Activated T-helper 9 cell treated with anti-CD3 and anti-CD28 coated beads, Interleukin-2, amount 50 U/mL, for 16 hours (primary cell): ENCODE measurements at places on chromosomes 6 and 20.
A peak's percentile ranks its signal among the peaks of the same experiment; 100 is the strongest.

- DNase-seq: no peak
These were observed 307.9 kb upstream of the SLC35B3 start for GRCh38 chr6:8743170-8743745.

GRCh38 chr20:23918101-23918862 is 38.7 kb upstream of the CST5 start:
- DNase-seq: no peak

GRCh38 chr20:52998268-52998667 is 26.1 kb downstream of the TSHZ2 start:
- no peak for DNase-seq

- DNase-seq: no peak
These were observed 13.3 kb downstream of the FRK start for GRCh38 chr6:116047173-116047933.

DNA sequence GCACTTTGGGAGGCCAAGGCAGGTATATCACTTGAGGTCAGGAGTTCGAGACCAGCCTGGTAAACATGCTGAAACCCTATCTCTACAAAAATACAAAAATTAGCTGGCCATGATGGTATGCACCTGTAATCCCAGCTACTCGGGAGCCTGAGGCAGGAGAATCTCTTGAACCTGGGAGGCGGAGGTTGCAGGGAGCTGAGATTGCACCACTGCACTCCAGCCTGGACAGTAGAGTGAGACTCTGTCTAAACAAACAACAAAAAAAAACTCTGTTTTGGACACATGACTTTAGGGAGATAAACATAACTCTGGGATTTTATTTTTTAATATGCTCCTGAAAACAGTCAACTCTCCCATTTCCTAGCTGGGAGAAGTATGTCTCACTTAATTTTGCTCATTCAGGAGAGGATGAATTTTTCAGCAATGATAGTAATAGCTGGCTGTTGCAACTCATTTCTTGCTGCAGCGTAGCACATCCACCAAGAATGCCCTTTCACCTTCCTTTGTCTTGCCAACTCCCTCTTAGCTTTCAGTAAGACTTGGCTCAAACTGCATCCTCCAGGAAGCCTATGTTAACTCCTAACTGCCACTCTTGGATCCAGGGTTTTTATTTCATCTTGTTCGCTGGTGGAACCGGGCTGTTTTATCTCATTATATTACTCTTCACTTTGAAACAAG is 24.3 kb downstream of the TOP1 start:
- no peak for DNase-seq

DNA sequence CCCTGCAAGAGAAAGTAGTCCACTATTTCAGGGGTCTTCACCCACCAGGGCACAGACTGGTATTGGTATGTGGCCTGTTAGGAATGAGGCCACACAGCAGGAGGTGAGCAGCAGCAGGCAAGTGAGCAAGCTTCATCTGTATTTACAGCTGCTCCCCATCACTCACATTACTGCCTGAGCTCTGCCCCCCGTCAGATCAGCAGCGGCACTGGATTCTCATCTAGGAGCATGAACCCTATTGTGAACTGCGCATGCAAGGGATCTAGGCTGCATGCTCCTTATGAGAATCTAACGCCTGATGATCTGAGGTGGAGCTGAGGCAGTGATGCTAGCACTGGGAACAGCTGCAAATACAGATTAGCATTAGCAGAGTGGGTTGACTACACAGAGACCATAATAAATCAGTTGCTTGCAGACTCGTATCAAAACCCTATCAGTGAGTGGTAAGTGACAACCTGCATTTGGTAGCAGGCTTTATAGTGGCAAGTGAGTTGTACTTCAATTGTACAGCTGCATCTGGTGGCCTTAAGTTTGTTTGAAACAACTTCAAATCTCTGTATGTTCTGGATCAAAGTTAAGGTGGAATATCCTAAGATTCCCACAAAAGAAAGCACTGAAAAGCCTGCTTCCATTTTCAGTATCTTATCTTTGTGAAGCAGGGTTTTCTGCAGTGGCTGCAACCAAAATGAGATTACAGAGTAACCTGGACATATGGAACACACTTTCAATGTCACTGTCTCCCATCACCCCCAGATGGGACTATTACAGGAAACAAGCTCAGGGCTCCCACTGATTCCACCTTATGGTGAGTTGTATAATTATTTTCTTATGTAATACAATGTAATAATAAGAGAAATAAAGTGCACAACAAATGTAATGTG is 12.8 kb downstream of the C6orf141 start:
- no peak for DNase-seq

DNA sequence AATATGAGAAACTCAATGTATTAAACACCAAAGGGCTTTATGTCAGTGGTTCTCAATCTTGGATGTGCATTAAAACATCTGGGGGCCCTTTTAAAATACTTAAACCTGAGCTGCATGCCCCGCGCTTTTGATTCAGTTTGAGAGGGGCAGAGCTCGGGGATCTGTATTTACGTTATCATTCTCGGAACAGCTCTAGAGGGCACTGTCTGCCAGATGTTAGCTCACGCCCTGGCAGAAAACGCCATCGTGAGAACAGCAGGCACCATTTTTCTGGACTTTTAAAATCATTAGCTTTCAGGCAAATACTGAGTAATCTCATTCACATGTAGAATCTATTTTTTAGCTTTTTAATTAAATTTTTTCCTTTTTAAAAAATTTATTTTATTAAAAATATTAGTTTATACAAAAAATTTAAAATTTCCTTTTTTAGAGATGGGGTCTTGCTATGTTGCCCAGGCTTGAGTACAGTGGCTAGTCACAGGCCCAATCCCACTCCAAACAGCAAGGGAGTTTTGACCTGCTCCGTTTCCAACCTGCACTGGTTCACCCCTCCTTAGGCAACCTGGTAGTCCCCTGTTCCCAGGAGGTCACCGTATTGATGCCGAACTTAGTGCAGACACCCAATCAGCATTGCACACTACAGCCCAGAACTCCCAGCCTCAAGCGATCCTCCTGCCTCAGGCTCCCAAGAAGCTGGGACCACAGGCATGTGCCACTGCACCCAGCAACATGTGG is 30.0 kb upstream of the ZNF133 start:
- no peak for DNase-seq

GRCh38 chr6:157763129-157763903 is 59.7 kb upstream of the SNX9 start:
- no peak for DNase-seq

- no peak for DNase-seq
These were observed 16.5 kb upstream of the EFHC1 start for GRCh38 chr6:52403627-52404026.

GRCh38 chr20:56698297-56698696 is 69.2 kb downstream of the TFAP2C start:
- no peak for DNase-seq

DNA sequence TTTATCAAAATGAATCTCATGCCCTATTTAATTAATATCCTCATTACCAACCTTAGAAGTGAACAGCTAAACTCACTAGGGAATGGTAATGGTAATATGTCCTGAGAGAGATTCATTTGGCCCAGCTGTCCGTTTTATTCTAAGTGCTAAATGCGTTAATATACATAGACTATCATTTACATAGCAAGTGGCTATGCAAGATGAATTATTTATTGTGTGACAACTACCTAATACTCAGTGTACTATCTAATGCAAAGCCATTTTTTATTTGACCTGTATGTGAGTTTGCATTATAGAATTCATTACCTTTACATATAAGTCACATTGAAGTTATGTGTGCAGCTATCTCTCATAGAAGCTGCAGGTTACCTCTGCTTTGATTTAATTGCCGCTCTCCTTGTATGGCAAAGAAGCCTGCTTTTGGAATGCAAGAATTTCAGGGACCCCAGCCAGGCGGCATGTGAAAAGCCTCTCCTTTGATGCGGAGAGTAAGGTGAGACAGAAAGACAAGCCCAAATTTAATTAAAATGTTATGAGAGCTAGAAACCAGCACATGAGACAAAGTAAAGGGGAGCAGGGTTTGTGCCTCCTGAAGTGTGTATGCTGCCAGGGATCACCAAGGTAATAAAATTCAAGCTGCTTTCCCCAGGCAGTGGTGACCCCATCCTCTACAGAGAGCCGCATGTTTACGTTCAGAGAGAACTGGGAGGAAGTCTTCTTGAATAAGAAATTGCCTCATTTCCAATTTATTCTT is 693.0 kb upstream of the MAP3K7 start:
- no peak for DNase-seq

- DNase-seq: no peak
These were observed 56.5 kb downstream of the ERMARD start for GRCh38 chr6:169807699-169808607.

GRCh38 chr6:73580247-73581149 is 59.7 kb upstream of the EEF1A1 start:
- peak; percentile 70 for DNase-seq

GRCh38 chr20:36331209-36331608 is 25.1 kb downstream of the DLGAP4 start:
- no peak for DNase-seq

DNA sequence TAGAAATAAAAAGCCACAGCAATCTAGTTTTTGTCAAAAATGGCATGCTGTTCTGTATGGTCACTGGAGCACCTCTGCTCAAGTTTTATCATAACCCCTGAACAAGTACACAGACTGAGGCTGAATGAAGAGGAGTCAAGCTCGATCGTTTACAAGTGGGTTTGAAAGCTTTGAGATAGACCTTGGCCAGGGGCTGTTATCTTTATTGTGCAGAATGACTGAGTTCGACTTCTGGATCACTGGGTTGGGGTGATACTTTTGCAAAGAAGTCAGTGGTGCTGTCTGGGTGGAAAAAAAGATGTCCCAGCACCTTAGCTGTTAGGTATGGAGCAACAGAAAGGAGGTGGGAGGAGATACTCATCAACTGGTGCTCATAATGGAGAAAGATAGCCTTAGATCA is 446.0 kb downstream of the HACE1 start:
- no peak for DNase-seq

DNA sequence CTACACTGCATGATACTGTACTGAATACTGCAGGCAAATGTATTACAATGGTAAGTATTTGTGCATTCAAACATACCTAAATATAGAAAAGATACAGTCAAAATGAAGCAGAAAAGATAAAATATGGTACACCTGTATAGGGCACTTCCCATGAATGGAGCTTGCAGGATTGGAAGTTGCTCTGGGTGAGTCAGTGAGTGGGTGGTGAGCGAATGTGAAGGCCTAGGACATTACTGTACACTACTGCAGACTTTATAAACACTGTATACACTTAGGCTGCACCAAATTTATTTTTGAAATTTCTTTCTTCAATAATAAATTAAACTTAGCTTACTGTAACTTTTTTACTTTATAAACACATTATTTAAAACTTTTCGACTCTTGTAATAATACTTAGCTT is 213.1 kb downstream of the ATXN1 start:
- no peak for DNase-seq

DNA sequence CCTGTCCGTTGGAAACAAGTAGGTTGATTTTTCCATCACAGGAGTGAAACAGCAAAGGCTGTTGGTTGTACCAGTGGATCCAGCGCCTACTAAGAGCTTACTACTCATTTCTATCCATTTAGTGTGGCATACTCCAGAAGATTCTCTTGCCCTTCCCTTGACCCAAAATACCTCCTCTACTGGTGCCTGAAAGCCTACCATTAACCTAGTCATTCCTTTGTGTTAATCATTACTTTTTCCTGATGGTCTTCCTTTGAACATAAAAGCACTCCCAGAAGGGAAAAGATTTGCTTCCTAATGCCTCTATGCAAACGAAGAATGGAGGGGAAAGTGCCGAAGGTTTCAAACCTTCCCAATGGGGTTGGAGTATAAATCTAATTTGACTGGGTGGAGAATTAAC is 123.3 kb downstream of the QRSL1 start:
- DNase-seq: no peak

DNA sequence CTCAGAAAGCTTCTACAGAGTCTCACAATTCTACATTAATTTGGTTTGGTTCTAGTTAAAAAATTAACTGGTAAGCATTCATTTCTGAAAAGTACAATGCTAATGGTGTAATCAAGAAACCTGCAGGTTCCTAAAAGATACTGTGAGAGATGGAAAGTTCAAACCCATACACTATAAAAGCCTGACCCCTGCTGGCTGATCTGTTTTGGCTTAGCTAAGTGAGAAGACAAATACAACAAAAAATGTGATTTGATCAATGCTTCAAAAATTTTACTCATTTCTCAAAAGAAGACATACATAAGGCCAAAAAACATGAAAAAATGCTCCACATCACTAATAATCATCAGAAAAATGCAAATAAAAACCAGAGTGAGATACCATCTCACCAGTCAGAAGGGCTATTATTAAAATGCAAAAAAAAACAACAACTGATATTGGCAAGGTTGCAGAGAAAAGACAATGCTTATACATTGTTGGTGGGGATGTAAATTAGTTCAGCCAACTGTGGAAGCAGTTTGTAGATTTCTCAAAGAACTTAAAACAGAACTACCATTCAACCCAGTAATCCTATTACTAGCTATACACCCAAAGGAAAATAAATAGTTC is 102.8 kb downstream of the MOXD1 start:
- DNase-seq: no peak

GRCh38 chr6:158797331-158798310 is 21.5 kb downstream of the EZR start:
- no peak for DNase-seq

DNA sequence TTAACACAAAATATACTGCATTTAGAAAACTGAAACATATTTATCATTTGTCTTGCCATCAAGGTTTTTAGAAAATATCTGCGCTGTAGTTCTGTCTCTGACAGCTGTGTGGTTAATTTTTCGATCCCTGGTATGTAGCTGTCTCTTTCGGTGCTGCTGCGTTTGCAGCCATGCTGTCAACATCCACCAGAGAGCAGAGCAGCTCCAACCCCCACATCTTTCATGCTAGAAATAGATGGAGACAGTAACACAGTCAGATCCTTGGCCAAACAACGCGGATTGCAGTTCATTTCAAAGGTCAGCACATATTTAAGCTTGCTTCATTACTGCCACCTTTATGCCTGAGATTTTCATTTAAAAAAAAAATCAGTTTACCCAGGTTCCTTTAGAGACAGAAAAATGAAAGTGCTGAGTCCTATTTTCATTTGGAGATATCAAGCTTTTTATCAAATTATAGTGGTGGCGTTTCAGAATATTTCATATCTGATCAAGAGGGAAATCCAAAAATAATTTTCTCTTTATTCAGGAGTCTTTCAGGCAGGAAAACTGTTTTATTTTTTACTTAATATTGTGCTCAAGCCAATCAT is 157.7 kb upstream of the MMS22L start:
- no peak for DNase-seq

GRCh38 chr20:52534616-52535015 is 343.0 kb upstream of the ZFP64 start:
- DNase-seq: no peak

- DNase-seq: no peak
These were observed 26.2 kb downstream of the TOP1 start for GRCh38 chr20:41054847-41055230.
